Frontal cortex (tissue), 4 donors: ENCODE measurements at places on chromosomes 4 and X.

DNA sequence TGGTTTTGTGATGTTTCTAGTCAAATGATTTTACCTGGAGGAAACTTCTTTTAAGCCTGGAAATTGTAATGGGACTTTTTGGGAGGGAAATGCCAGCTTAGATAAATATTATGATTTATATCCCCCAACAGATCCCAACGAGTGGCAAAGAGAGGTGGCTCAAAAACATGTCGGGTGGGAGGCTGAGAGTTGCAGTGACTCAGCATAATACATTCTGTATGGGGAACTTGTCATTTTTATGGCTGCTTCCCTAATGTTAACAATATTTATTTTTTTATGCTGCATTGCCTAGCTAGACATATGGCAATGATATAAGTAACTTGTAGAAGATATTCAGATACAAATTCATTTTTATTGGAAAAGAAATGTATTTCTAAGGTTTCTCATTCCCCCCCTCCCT lies 219.0 kb downstream of the ARHGAP10 start:
- DNase-seq, result no peak

DNA sequence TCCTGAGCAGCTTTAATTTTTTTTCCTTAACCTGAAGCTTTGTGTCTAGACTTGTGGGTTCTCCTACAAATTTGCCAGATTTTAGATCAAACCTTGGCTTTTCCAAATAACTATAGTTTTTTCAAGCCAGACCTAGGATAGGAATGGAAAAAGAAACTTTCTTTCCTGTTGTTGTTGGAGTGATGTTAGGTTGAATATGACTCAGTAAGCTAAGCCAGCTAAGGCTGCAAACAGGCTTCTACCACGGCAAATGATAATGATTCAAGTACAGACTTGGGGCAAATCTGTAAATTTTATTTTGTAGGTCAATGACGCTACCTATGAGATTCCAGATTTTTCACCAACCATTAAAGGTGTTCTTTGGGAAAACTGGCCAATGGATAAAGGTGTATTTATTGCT lies 45.6 kb downstream of the WDR19 start:
- DNase-seq, result no peak

DNA sequence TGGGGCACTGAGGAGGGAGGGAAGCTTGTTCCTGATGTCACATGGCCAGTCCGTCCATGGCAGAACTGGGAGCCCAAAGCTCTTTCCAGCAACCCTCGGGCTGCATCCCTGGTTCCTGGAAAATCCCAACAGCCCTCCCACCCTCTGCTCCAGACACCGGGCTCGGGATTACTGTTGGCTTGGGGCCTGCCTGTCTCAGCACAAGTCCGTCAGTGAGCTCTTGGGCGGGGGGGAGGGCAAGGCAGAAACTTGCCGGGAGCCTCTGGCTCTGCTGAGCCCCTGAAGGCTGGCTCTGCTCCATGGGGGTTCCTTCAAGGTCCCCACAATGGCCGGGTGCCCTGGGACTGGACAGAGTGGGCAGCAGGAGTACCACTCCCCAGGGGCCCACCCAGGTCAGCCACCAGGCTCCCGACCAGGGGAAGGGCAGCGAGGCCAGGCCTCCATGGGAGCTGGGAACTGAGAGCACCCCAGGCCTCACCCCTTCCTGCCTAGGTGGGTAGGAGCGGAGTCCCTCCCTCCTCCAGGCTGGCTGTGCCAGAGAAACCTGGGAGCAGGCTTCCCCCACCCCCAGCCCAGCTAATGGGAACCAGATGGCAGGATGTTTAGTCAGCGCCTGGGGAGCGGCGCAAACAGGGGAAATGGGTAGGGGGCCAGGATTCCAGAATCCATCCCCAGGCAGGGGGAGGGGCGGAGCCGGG lies 6.4 kb upstream of the HAUS7 start:
- no peak for DNase-seq

GRCh38 chr4:108535757-108536156 lies 84.6 kb upstream of the RPL34 start:
- no peak for DNase-seq

- no peak for DNase-seq
Measured at GRCh38 chr4:185868983-185869382, 57.0 kb upstream of the SORBS2 start.

- no peak for DNase-seq
Measured at GRCh38 chr4:7322166-7322991, 112.4 kb downstream of the PSAPL1 start.

DNA sequence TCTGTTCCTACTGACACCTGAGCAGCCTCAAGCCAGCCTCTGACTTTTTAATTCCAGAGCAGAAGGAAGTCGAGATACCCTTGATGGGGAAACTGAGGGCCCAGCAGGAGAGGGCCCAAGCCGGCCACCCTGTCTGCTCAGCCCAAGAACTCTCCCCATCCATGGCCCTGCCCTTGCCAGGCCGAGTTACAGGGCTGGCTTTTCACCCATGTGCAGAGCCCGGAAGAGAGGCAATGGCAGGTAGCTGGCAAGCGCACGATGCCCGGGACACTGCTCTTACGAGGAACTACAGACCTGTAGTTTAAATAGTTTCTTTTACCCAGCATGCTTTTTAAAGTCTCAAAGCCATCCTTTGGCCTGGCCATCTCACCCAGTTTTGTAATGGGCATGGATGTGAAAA lies 79.9 kb downstream of the MTMR1 start:
- DNase-seq, result no peak

GRCh38 chr4:124947622-124948265 lies 235.2 kb upstream of the ANKRD50 start:
- no peak for DNase-seq

DNA sequence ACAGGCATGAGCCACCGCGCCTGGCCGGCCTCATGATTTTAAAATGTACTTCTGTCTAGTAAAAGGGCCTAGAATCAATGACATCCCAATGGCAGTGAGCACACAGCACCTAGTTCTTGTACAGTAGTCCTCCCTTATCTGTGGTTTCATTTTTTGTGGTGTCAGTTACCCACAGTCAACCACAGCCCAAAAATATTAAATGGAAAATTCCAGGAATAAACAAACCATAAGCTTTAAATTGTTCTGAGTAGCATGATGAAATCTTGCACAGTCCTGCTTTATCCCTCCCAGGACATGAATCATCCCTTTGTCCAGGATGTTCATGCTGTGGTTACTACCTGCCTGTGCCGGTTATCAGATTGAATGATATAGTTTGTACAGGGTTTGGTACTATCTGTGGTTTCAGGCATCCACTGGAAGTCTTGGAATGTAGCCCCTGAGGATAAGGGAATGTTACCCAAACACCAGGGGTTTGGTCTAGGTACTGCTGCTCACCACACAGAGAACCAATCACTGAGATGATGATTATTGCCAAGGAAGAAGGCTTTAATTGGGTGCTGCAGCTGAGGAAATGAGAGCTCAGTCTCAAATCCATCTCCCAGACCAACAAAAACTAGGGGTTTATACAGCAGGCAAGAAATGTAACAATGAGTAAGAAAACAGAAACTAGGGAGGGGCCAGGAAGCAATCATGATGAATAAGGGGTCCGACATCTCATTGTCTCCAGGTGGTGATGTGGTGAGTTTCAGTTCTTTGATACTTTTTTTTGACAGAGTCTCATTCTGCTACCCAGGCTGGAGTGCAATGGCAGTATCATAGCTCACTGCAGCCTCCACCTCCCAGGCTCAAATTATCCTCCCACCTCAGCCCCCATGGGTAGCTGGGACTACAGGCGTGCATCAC lies 16.2 kb upstream of the FHL1 start:
- no peak for DNase-seq

DNA sequence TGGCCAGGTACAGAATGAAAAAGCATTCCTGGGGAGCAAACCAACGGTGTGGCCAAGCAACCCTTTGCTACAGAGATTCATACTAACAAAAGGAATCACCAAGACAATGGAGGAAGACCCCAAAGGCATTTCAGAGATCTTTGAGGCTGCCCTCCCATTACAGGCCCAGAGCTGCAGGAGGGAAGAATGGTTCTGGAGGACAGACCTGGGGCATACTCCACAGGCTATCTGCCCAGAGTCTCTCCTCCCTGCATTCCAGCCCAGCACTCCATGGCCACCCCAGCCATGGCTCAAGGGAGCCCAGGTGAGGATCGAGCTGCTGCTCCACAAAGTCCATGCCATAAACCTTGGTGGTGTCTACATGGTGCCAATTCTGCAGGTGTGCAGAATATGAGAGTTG lies 81.9 kb downstream of the ATP11C start:
- DNase-seq, result no peak

DNA sequence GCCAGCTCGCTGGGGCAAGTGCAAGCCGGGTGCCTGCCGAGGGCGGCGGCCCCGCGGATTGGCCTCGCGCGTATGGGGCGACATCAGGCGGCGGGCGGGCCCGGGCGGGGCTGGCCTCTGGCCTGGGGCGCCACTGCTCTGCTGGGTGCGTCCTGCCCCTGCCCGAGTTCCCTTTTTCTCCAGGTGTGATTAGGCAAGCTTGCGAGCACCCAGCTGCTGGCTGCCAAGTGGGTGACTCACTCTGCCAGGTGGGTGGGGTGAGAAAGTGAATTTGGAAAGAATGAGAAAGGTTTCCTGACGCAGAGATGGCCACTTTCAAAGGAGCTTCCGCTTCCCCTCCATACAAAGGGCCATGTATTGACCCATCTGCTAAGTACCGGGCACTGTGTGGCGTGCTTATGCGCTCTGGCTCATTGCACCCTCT lies 32.5 kb downstream of the FGFBP1 start:
- peak; percentile 32 for DNase-seq

DNA sequence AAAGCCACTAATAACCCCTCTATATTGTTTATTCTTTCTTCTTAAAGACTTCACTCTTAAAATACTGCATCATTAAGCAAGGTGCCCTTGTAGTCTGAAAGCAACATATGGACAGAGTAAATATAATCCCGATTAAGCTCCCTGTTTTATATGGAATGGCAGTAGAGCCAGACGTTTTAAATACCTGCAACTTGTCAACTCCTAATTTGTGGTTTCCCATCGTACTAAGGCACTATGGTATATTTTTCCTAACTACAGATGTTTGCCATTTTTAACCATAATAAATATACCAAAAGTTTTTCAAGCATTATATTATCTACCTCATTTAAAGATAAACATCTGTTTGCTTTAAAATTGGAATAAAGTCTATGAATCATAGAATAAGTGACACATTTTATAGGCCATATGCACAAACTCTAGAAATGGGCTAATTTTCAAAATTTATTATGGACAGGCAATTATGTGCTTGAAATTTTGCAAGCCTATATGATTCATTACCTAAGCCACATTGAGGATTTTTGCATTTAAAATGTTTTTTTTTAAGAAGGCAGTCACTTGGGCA lies 194.6 kb downstream of the FRMPD4 start:
- no peak for DNase-seq

GRCh38 chr4:20273793-20274192 lies 22.1 kb downstream of the SLIT2 start:
- no peak for DNase-seq

DNA sequence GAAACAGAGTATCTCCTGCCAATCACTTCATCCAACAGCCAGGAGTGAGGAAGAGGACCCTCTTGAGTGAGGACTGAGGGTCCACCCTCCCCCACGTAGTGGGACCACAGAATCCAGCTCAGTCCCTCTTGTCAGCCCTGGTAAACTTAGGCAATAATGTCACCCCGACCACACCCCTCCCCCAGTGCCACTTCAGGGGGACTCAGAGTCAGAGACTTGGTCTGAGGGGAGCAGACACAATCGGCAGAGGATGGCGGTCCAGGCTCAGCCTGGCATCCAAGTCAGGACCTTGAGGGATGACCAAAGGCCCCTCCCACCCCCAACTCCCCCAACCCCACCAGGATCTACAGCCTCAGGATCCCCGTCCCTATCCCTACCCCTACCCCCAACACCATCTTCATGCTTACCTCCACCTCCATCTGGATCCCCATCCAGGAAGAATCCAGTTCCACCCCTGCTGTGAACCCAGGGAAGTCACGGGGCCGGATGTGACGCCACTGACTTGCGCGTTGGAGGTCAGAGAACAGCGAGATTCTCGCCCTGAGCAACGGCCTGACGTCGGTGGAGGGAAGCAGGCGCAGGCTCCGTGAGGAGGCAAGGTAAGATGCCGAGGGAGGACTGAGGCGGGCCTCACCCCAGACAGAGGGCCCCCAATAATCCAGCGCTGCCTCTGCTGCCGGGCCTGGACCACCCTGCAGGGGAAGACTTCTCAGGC lies at the start of the genes CSAG1 and MAGEA12:
Gene CSAG1, minus strand, starts transcription at position 461 of the 715 bp plus-strand sequence. CDS start 1,261 bp downstream, outside the sequence.
Gene MAGEA12, plus strand, starts transcription at position 497 of the 715 bp plus-strand sequence. CDS start 2,405 bp downstream, outside the sequence.
- DNase-seq, result no peak

- no peak for DNase-seq
Measured at GRCh38 chr4:180363815-180364214, 1879.4 kb upstream of the TENM3 start.

GRCh38 chrX:53316111-53316859 lies 34.9 kb upstream of the IQSEC2 start:
- DNase-seq, result no peak

DNA sequence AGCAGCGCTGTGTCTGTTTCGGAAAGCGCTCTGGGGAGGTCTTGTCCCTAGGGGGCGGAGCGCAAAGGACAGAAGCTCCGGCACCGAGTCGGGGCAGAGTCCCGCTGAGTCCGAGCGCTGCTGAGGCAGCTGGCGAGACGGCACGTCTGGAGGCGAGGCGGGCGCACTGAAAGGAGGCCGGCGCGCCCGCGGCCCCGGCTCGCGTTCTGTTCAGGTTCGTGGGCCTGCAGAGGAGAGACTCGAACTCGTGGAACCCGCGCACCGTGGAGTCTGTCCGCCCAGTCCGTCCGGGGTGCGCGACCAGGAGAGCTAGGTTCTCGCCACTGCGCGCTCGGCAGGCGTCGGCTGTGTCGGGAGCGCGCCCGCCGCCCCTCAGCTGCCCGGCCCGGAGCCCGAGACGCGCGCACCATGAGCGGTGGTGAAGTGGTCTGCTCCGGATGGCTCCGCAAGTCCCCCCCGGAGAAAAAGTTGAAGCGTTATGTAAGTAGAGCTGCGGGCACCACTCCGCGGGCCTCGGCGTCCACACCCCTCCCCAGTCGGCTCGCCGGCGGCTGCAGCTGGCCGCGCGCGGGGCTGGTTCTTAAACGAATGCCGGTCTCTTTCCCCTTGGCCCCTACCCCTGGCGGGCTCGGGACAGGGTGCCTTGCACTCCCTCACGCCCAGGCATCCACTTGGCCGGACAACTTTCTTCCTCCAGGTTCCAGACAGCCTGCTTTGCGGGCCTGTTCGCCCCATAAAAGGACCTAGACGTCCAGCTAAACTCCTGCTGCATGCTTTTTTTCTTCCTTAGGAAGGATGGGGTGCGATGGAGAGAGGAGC lies at the start of gene GAB1:
Gene GAB1, plus strand, starts transcription at position 96 of the 819 bp plus-strand sequence. Its CDS starts 313 bp downstream, at position 409.
- peak; percentile 76 for DNase-seq

DNA sequence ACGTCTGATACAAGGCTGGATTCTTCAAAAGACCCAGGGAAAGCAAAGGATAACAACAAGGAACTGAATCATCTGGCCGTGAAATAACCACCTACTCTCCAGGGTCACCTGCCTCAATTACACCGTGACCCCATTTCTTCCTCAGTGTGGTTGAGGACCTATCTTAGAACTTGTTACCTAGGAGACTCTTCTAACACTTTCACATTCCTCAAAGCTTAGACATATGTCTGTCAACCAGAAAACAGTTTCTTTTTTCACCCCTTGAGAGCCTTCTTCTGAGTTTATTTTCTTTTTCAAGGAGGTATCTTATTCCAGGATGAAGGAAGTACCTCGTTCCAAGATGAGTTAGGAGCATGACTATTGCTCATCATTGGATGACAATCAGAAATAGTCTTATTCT lies 337.8 kb downstream of the ARHGAP24 start:
- DNase-seq, result no peak

GRCh38 chr4:66219401-66219800 lies 549.1 kb upstream of the EPHA5 start:
- no peak for DNase-seq

- no peak for DNase-seq
Measured at GRCh38 chr4:70927502-70928137, 25.5 kb downstream of the MOB1B start.

GRCh38 chr4:25120146-25120940 lies 39.9 kb downstream of the SEPSECS start:
- no peak for DNase-seq
